ENCODE measurements at places on chromosomes 11 and 22.

- DNase-seq = no peak
These were observed 63.7 kb downstream of the PRDM11 start for GRCh38 chr11:45209891-45210699.

- DNase-seq = no peak
These were observed 74.0 kb upstream of the PHF21B start for GRCh38 chr22:45083659-45084305.

DNA sequence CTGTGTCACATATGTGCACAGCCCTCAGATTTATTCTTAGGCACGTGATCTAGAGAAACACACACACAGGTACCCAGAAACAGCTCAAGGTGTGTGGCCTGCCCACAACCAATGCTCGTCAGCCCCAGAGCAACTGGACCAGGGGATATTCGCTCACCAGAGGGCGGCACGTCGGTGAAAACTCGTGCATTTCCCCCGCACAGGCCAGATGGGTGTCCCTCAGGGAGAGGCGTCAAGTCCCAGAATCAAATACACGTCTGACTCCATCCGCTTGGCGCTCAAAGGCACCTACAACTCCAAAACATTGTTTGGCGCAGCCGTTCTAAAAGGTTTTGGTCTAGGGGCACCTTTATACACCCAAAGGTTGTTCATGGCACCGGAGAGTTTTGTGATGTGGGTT, 429.0 kb downstream of the BRD1 start:
- no peak for DNase-seq

- no peak for DNase-seq
These were observed 74.4 kb downstream of the SLC36A4 start for GRCh38 chr11:93123351-93123898.

DNA sequence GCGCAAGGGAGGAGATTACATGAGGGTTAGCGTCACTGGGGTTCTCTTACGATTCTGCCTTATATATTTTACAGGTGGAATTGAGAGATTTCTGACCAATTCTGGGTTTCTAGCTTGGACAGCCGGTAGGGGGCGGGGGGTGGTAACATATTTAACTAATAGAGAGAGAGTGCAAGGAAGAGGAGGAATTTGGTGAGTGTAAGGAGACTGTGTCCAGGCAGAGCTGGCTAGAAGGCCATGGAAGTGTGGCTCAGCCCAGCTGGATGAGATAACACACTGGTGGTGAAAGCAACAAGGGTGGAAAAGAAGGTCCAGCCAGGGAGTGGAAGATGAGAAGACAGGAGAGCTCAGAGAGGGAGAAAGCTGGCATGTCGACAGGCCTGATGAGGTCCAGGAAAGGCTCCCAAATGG, 56.5 kb downstream of the ST3GAL4 start:
- DNase-seq = no peak
